Adrenal gland (tissue), 19 donors: ENCODE measurements at places on chromosomes 2 and 18. TPM values are rescaled to one million over a fixed set of nuclear protein-coding genes. Genes with fewer than 3 reads are reported as not detected.

Gene TLX2
- polyA plus RNA-seq: 3.2 TPM

Gene HOXD4
- polyA plus RNA-seq: 38.5 TPM

Gene CCL20
- 0.51 TPM for polyA plus RNA-seq

Gene DAW1
- polyA plus RNA-seq: not detected

Gene AQP12B
- polyA plus RNA-seq: not detected

Gene HAUS1
- polyA plus RNA-seq: 19.7 TPM

Gene XIRP2
- polyA plus RNA-seq: 0.17 TPM

Gene BUB1
- polyA plus RNA-seq: 2.0 TPM

Gene STARD6
- polyA plus RNA-seq: not detected

Gene GRHL1
- polyA plus RNA-seq: 0.98 TPM

Gene ALPG
- polyA plus RNA-seq: not detected

Gene ANO7
- 2.1 TPM for polyA plus RNA-seq

Gene KATNAL2
- polyA plus RNA-seq: 11.6 TPM

Gene ZNF892
- polyA plus RNA-seq: 0.73 TPM

Gene SLC35F5
- polyA plus RNA-seq: 141 TPM

Gene ALPI
- not detected for polyA plus RNA-seq

Gene RAB27B
- polyA plus RNA-seq: 1.1 TPM

Gene ABHD1
- 4.4 TPM for polyA plus RNA-seq

Gene CKAP2L
- 0.79 TPM for polyA plus RNA-seq

Gene POU3F3
- 0.03 TPM for polyA plus RNA-seq

Gene RGPD3
- polyA plus RNA-seq: 0.13 TPM

Gene CROCC2
- polyA plus RNA-seq: 0.07 TPM

Gene XDH
- polyA plus RNA-seq: not detected

Gene ZNF385B
- 5.0 TPM for polyA plus RNA-seq

Gene CPO
- 5.7 TPM for polyA plus RNA-seq

Gene SP9
- not detected for polyA plus RNA-seq

Gene TDRD15
- not detected for polyA plus RNA-seq

Gene CNTNAP5
- 0.95 TPM for polyA plus RNA-seq

Gene BMP10
- polyA plus RNA-seq: not detected

Gene RNF125
- 0.80 TPM for polyA plus RNA-seq

Gene ANKRD30B
- 0.16 TPM for polyA plus RNA-seq

Gene LOXL3
- 3.6 TPM for polyA plus RNA-seq

Gene ALPP
- polyA plus RNA-seq: not detected

Gene COLEC12
- polyA plus RNA-seq: 2.9 TPM

Gene UGT1A3
- not detected for polyA plus RNA-seq

Gene ANAPC1
- polyA plus RNA-seq: 16.1 TPM

Gene ABCG8
- polyA plus RNA-seq: 0.08 TPM

Gene CD8B2
- not detected for polyA plus RNA-seq

Gene SEPTIN10
- 21.0 TPM for polyA plus RNA-seq

Gene DNAH6
- 0.53 TPM for polyA plus RNA-seq

Gene SUCLG1
- polyA plus RNA-seq: 142 TPM

Gene RABL2A
- polyA plus RNA-seq: 34.4 TPM
